Sciatic nerve (tissue), 2 donors: ENCODE measurements at places on chromosomes 1 and 21. TPM values are rescaled to one million over a fixed set of nuclear protein-coding genes. Genes with fewer than 3 reads are reported as not detected.

- DNase-seq, result no peak
These were observed 11.9 kb downstream of the IFNLR1 start for GRCh38 chr1:24175033-24175755.

- DNase-seq, result no peak
These were observed 5.6 kb downstream of the BTBD8 start for GRCh38 chr1:92085727-92086126.

DNA sequence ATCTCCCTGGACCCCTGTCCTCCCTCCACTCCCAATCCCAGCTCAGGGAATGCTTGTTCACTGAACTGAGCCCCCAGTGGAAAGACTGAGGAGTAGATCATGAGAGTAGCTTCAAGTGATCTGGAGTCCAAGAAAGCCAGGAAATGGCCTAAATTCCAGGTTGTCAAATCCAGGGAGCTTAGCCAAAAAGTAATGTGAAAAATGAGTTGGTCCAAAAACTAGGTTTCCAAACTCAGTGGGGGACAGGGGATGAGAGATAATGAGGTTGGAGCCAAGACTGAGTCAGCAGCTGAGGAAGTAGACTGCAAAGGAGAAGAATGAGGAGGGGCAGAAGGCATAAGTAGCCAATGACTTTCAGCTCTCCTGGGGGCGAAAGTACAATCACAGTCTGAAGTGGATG is 284.1 kb upstream of the BEND5 start:
- DNase-seq, result no peak

ZBTB40 gene
- total RNA-seq, result 25.8 TPM

DNA sequence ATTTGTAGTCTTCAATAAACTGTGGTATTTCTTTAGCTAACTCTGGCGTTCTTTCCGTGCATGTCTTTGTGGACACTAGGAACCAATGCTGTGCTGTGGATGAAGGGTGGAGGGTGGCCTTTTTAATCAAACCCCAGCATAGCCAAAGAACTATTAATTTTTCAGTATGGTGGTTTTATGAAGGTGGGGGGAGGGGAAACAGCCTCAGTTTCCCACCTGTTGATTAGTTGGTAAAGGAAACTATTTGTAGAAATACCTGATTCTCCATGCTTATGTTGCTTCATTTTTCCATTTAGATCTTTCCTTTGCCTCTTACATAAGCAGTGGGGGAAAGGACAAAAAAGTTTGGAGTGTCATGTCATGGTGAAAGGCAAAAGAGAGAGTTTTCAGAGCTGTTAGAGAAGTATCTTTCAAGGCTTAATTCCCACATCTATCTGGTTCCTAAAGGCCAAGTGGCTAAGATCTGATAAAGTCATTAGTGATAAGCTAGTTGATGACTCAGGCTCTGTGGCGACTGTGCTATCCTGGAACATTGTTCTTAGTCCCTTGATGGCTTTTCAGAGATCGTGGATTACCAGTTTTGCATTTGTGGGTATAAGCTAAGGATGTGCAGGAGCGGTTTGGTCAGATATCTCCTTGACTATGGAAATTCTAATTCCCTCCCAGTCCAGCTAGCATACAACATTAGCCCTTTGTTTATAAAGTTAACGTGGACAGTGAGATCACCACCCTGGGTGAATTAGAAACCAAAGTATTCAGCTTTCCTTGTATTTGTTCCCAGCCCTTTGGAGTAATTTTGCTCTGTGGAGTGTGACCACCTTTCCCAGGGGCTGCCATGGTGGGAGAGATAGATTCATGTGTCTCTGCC is 8.7 kb upstream of the HAX1 start:
- DNase-seq, result no peak

DNA sequence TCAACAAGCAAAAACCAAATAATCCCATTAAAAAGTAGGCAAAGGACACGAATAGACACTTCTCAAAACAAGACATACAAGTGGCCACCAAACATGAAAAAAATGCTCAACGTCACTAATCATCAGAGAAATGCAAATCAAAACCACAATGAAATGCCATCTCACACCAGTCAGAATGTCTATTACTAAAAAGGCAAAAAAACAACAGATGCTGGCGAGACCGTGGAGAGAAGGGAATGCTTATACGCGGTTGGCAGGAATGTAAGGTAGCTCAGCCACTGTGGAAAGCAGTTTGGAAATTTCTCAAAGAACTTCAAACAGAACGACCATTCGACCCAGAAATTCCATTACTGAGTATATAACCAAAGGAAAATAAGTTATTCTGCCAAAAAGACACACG is 145.1 kb upstream of the EDN2 start:
- DNase-seq, result no peak

DNA sequence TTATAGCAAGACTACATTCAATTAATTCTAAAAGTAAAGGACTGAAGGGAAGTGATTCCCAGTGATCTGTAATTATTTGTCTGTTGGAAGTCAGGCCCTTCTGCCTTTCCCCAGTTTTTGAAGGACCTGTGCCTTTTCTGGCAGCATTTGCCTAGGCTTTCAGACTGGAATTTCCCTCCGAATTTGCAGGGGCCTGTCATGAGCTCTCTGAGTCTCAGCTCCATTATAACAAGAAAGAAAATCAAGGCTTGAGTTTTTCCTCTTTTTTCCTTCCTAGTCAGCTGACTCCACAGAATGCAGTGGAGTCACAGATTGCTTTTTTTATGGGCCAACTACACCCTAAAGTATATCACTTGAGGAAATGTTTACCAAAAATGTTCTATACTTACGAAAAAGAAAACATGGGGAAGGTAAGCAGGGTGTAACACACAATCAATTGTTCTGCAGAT is 1.1 kb downstream of the NR5A2 start:
- DNase-seq, result no peak

DNA sequence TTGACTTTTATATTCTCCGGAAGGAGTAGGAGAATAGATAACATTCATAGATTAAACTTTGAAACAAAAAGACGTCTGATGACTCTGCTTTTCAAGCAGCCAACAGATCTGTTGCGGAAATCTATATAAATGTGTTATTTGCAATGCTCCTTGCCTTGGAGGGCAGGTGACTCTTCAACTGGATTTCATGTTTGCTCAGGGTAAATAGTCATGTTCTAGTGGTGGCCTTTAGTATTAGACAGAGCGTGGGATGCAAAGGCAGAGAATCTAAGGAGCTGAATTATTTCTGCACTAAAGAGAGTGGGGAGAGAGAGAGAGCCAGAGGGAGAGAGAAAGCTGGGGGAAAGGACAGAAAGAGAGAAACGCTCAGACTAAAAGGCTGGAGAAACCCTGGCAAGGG is 454.3 kb downstream of the AJAP1 start:
- DNase-seq, result no peak

- DNase-seq, result no peak
These were observed 139.3 kb downstream of the LYPLAL1 start for GRCh38 chr1:219312967-219313366.

CDA gene
- total RNA-seq, result 4.3 TPM

AVPR1B gene
- not detected for total RNA-seq

DNA sequence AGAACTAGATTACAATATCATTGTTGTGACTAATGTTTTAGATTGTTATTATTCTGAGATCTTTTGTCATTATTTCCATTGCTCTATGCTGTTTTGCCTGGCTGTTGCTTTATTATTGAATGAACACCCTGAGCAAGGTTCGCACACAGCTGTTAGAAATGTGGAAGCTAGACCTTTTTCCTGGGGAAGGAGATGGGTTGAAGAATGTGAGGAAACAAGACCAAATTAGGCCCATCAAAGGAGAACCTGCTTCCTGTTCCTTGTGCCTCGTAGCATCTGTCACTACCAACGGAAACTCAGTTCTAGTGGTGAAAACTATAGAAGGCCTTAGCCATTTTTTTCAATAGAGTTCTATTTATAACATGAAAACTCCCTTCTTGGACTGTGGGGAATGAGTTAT is 68.7 kb downstream of the RGL1 start:
- no peak for DNase-seq

GRCh38 chr1:242162140-242162539 is 163.2 kb upstream of the MAP1LC3C start:
- DNase-seq, result no peak

S100A8 gene
- 192 TPM for total RNA-seq

GRCh38 chr21:45413922-45414321 is 9.0 kb downstream of the COL18A1 start:
- no peak for DNase-seq
